Cortex of kidney (tissue), 1 donor: ENCODE measurements at places on chromosomes 3 and 15.

- no peak for DNase-seq
Observed at GRCh38 chr3:120568202-120568531, 28.0 kb upstream of the NDUFB4 start.

GRCh38 chr3:182789371-182789770, 3.9 kb upstream of the ATP11B start:
- no peak for DNase-seq

GRCh38 chr3:139173372-139174108, 128.8 kb upstream of the PRR23C start:
- no peak for DNase-seq

DNA sequence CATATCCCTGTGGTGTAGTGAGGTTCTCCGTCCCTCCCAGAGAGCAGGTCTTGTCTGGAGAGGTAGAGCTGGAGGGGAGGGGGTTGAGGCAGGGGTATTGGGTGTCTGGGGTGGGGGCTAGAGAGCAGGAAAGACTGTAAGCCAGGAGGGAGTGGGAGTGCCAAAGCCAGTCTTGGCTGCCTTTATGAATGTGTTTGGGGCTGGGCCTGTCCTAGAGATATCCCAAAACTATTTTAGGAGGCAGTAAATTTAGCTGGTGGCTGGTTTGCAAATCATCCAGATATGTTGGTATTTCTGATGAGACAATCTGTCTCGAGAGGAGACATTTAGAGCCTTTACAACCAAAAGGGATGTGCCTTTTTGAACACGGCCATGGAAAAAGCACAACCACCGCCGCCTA, 166.6 kb downstream of the TLE3 start:
- no peak for DNase-seq

DNA sequence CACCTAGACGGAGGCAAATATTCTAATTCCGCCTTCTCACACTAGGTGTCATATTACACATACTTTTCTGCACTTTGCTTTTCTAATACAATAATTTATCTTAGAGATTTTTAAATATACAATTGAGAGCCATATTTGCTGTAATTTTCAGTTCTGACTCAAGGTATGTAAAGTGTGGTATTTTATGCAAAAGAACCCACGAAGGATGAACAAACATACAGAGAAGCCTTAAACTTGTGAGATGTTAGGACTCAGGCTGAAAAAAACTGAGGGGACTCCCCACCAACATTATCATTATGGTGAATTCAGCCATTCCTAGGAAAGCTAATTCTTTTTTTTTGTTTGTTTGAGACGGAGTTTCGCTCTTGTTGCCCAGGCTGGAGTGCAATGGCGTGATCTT, 9.6 kb downstream of the ZBTB11 start:
- DNase-seq, result no peak

DNA sequence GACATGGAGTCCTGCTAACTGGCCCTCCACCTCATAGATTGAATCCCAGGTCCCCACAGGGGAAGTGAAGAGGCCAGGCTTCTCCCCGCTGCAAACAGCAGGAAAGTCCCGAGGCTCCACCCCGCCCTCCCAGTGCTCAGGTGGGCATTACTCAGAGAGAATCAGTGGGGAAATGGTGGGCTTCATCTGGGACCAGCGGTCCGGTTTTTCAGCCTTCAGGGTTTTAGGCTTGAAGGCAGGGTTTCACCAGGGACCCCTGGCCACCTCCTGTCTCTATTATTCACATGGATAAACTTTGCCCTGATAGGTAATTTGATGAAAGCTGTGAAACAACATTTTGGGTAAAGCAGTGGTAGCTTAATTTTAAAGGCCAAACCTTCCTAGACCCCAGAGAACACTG, 31.3 kb downstream of the MKRN3 start:
- no peak for DNase-seq

DNA sequence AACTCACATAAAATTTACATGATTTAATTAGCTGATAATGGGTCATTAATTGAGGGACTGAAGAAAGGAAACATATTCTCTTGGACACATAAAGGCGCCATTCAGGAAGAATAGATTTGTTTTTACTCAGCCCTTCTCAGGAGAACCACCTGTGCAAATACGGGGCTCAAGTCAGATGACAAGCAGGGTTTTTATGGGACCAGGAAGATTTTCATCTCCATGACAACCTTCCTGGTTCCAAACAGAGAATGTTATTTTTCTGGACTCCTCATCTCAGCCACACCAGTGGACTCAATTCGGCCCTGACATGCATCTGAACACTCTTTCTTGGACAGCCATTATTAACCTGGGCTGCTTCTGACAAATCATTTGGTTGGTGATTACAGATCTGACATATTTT, 120.5 kb downstream of the PDZRN3 start:
- no peak for DNase-seq

- DNase-seq, result no peak
Observed at GRCh38 chr15:92117261-92117731, 263.8 kb downstream of the SLCO3A1 start.

DNA sequence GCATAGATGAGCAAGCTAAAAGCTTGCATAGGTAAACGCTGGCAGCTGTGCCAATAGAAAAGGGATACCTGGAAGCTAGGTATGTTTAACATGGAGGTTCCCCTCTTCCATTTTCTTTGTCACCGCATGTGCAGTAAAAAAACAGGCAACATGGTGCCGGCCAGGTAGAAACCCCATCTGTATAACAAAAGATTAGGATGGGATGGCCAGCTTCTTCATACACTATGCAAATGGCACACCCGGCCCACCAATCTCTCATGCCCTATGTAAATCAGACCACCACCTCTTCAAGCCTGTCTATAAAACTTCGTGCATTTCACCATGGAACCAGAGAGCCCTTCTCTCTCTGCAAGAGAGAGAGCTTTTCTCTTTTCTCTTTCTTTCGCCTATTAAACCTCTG, 224.3 kb upstream of the P2RY1 start:
- DNase-seq, result no peak

DNA sequence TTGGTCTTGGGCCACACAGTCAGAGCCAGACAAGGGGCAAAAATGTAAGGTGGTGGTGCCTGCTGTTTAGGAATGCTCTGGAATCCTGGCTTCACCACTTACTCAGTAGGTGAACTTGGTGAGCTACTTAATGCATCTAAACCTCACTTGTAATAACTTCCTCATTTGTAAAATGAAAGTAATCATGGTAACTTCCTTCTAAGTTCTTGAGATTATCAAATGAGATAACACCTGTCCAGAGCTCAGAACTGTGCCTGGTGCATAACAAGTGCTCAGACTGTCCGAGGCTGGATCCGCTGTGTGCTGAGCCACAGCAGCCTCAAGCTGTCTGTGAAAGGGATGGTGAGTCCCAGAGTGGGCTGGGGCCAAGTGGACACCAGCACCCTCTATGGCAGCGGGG, 62.8 kb upstream of the KY start:
- no peak for DNase-seq

- DNase-seq, result no peak
Observed at GRCh38 chr15:56760186-56760585, 26.9 kb upstream of the ZNF280D start.
